ENCODE measurements at places on chromosomes 4 and X.

DNA sequence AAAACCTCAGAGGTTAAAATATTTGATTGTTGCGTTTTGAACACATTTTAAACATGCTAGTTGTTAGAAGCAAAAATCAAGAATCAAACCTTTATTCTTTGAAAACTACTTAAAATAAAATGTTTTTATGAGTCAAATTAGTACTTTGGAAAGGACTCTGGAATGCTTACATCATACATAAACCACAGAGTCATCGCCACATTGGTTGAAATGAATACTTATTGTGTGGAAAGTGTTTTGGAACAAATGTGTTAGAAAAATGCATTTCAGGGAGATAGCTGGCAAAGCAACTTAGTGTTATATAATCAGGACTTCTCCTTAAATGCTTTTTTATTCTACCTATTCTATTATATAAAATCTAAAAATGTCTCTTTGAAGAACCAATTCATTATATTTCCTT is 49.4 kb upstream of the CAMK2D start:
- no peak for DNase-seq

DNA sequence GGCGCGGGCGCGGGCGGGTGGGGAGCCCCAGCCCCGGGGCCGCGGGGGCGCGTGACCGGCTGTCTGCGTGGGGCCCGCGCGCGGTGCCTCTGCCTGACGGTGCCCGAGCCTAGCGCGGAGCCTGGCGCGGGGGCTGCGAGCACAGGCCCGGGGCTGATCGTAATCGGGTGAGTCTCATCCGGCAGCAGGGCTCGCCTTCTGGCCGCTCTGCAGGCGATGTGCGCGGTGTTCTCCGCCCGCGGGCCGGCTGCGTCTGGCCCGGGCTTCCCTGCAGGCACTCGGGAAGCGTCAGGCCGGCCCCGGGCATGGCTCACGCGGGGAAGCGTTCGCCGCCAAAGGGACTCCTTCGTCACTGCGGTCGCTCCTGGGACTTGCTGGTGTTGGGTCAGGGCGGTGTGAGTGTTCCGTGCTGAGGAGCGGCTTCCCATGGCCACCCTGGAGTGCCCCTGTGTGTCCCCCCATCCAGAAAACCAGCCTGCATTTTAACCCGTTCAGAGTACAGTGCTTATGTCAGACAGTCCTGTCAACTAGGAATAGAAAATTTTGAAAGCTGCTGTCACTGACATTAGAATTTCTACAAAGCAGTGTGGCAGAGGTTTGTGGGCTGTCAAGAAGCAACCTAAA is 40.6 kb downstream of the FAM149A start:
- peak; percentile 72 for DNase-seq

DNA sequence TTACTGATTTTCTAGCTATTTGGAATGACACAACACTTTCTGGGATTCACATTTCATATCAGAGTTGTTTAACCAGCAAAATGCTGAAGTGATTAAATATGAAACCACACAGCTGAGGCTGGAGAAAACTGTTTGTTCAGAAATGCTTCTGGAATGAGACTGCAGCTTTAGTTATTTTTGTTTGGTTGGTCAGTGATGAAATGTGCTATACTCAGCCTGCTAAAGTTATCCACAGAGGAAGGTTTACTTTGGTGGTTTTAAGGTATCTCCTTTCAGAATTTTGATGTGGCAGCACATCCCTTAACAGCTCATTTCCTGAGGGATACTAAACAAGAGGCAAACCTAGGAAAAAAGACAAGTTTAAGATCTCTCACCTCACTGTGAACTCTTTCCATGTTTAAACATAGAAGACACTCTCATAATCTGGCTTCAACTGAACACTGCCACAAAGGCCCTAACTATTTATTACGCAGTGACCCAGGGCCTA is 106.6 kb upstream of the PDE5A start:
- DNase-seq = peak; percentile 75

- DNase-seq = no peak
These were observed 1.1 kb downstream of the RPS6KA6 start for GRCh38 chrX:84186603-84187532.

GRCh38 chrX:27444093-27444908 is 18.8 kb downstream of the PPP4R3C start:
- DNase-seq = no peak
